A673 (cell line): ENCODE measurements at places on chromosomes 13 and 19. TPM values are rescaled to one million over a fixed set of nuclear protein-coding genes. Genes with fewer than 3 reads are reported as not detected.
A peak's percentile ranks its signal among the peaks of the same experiment; 100 is the strongest.

FCER2 gene
- not detected in 2 replicates for total RNA-seq

CYP2A13 gene
- not detected in 2 replicates for total RNA-seq

CCDC70 gene
- not detected in 2 replicates for total RNA-seq

NLRP5 gene
- total RNA-seq, result not detected in 2 replicates

ZNF45 gene
- 22.1 and 22.8 TPM in 2 replicates for total RNA-seq

THSD1 gene
- total RNA-seq, result 0.13 and 0.39 TPM in 2 replicates

SYT5 gene
- total RNA-seq, result 0.28 TPM in 1 of 2 replicates, not detected in the other

VSTM2B gene
- not detected in 2 replicates for total RNA-seq

- no peaks in the 10 kb centered on the region for H3K27me3 ChIP-seq
- no peak overlapping the region for H3K4me3 ChIP-seq
- no peak overlapping the region for H3K27ac ChIP-seq
These were observed 468.6 kb downstream of the COG6 start for GRCh38 chr13:40123962-40124632.

DNA sequence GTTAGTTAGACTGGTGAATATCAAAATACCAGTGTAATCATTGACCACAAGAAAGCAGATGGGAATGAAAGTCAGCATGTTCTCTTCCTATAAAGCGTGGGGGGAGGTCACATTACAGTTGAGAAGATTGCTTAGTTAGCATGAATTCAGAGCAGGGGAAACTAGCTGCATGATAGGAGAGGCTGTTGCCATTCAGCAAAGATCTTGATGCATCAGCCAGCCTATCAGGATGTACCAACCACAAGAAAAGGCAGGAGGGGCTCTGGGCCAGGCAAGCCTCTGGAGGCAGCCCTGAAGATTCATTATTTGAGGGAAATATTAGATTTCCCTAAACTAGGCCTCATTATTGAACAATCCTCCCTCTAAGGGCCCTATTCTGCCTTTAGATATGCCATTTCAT, 5.0 kb upstream of the MTMR6 start:
- no peaks in the 10 kb centered on the region for H3K36me3 ChIP-seq
- peak; percentile 80 for DNase-seq
- H3K4me3 ChIP-seq, result no peak overlapping the region
- peaks cover 33% of the 10 kb centered on the region for H3K4me1 ChIP-seq
- no peaks in the 10 kb centered on the region for H3K27me3 ChIP-seq

DNA sequence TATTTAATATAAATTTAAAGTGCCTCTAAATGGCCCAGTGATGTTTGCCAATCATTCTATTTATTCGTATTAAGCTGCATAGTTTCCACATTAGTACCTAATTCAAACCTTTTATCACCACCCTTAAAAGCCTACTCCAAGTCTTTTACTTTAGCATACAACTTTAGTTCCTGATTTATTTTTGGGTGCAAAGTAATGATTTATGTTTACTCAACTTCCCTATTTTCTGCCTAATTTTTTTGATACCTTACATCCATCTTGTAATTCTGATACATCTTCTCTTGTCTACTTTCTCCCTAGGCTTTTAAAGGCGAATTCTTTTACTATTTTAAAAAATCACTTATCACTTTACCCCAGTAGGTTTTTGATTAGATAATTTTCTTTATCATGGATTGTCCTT, 2651.1 kb upstream of the PCDH20 start:
- peak overlapping the region; percentile 56 for H3K27ac ChIP-seq
- DNase-seq, result no peak
- H3K36me3 ChIP-seq, result peaks cover 18% of the 10 kb centered on the region
- peaks cover 28% of the 10 kb centered on the region for H3K4me1 ChIP-seq

GRCh38 chr13:31072041-31072440, 89.7 kb downstream of the HSPH1 start:
- H3K36me3 ChIP-seq, result no peaks in the 10 kb centered on the region
- no peak overlapping the region for H3K4me3 ChIP-seq
- H3K4me1 ChIP-seq, result no peaks in the 10 kb centered on the region
- no peaks in the 10 kb centered on the region for H3K27me3 ChIP-seq
- no peak overlapping the region for H3K27ac ChIP-seq

GRCh38 chr19:48968179-48968661, 3.1 kb downstream of the FTL start:
- no peak overlapping the region for H3K4me3 ChIP-seq
- peaks cover 45% of the 10 kb centered on the region for H3K4me1 ChIP-seq
- no peak for DNase-seq
- peak overlapping the region; percentile 43 for H3K27ac ChIP-seq
- H3K36me3 ChIP-seq, result peaks cover 25% of the 10 kb centered on the region

DNA sequence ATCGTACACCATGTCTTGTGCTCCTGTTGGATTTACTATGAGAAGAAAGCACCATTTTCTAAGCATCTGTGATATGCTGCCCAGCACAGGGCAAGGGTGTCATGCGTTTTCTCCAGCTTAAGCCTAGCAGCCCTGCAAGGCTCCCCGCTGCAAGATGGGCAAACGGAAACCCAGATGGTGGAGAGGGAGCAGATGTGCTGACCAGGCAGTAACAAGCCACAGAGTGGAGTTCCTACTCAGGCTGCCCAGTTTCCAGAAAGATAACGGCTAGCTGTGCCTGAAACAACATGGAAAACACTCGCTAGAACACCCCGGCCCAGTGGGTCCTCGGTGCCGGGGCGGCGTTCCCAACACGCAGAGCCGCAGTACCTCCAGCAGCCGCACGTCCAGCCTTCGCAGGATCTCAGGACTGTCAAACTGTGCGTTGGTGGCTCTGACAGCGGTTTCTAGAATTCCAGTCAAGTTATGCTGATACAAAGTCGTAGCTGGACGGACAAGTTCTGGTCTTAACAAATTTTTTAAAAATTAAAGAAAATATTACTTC, 68.4 kb downstream of the TUBGCP3 start:
- no peak overlapping the region for H3K27ac ChIP-seq
- H3K4me3 ChIP-seq, result no peak overlapping the region
- H3K27me3 ChIP-seq, result no peaks in the 10 kb centered on the region

DNA sequence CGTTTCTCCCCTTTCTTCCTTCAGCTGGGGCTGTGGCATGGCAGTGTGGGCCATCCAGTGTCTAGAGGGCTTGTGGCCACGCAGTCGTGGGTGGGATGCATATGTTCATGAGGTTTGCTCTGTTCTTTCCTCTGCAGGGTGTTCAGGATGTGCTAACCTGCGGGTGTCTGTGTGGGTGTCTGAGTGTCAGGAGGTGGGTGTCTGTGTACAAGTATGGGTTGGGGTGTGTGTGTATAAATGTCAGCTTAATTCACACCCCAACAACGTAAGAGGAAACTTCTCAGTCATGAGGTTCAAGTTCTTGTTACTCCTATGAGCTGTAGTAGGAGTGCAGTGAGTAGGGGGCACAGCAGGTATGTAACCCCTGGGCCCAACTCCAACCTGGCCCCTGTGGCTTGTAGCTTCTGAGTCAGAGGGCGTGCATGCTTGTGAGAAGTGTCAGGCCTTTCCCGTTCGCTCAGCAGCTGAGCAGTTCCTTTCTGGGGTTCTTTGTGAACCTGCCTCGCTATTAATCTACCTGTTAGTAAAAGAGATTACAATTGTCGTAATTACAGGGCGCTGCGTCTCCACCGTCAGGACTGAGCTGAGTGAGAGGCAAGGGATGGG, 49.1 kb downstream of the NFIX start:
- H3K36me3 ChIP-seq, result no peaks in the 10 kb centered on the region
- no peak for DNase-seq
- H3K27ac ChIP-seq, result no peak overlapping the region
- no peak overlapping the region for H3K4me3 ChIP-seq

DNA sequence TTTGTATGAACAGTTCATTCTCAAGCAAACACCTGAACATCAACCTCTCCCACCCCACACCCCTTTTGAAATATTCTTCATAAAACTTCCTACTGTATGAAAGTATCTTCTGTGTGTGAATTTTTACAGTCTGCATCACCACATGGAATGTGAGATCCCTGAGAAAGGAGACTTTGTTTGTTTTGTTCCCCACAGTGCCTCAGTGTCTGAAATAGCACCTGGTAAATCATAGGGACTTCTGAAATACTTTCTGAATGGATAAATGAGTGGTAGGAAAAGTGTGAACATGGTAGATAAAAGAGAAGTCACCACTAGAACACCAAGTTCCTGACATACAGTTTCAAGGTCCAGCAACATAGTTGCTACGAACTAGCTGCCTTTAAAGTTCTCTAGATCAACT, 1071.2 kb downstream of the EFNB2 start:
- H3K4me1 ChIP-seq, result no peaks in the 10 kb centered on the region
- DNase-seq, result no peak
- no peaks in the 10 kb centered on the region for H3K36me3 ChIP-seq
- no peaks in the 10 kb centered on the region for H3K27me3 ChIP-seq

DNA sequence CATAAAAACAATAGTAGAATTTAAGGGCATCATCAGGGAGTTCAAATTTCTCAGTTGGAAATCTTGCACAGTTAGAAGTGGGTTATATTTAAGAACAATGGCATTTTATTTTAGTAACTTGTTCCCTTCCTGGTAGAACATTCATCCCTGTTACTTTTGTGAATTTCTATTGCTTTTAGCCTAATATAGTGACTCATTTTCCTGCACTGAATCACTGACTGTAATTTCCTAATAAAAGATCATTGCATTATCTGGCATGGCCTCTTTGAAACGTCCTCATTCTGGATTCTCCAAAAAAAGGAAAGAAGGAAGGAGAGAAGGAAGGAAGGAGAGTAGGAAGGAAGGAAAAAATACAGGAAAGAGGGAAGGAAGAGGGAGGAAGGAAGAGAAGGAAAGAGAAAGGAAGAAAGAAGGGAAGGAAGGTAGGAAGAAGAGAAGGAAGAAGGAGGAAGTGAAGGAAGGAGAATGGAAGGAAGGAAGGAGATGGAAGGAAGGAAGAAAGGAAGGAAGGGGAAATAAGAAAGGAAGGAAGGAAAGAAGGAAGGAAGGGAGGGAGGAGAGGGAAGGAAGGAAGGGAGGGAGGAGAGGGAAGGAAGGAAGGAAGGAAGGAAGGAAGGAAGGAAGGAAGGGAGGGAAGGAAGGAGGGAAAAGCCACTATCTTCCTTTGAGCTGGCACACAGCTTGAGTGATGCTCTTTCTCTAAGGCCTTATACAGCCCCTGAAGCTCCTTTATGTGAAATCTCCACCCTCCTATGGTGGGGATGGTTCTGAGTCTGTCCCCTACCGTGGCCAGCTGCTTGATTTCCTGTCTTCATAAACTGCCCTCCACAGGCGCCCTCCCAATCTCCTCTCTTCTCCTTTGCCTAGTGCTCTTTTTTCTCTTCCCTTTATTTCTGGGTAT, 29.8 kb upstream of the TM9SF2 start:
- H3K27me3 ChIP-seq, result no peaks in the 10 kb centered on the region
- H3K4me3 ChIP-seq, result no peak overlapping the region
- no peaks in the 10 kb centered on the region for H3K4me1 ChIP-seq
- peak; percentile 76 for DNase-seq
- H3K36me3 ChIP-seq, result no peaks in the 10 kb centered on the region

DNA sequence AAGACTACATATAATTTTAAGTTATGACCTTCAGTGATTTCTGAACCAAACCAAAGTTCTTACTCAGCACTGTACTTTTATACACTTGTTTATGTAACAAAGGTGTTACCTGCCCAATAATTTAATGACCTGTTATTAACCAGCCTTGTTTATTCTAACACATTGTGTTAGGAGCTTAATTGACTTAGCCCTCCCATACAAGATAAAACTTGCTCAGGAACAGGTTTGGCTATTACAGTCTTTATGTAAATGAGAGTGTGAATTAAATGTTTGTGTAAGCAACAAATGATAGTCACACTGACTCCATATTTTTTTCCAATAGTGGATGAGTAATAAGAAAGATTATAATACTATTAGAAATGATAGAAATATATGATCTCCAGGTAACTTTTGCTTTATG, 51.8 kb upstream of the MYCBP2 start:
- no peak overlapping the region for H3K4me3 ChIP-seq
- no peaks in the 10 kb centered on the region for H3K36me3 ChIP-seq
- no peaks in the 10 kb centered on the region for H3K4me1 ChIP-seq
- H3K27ac ChIP-seq, result no peak overlapping the region
- no peak for DNase-seq

DNA sequence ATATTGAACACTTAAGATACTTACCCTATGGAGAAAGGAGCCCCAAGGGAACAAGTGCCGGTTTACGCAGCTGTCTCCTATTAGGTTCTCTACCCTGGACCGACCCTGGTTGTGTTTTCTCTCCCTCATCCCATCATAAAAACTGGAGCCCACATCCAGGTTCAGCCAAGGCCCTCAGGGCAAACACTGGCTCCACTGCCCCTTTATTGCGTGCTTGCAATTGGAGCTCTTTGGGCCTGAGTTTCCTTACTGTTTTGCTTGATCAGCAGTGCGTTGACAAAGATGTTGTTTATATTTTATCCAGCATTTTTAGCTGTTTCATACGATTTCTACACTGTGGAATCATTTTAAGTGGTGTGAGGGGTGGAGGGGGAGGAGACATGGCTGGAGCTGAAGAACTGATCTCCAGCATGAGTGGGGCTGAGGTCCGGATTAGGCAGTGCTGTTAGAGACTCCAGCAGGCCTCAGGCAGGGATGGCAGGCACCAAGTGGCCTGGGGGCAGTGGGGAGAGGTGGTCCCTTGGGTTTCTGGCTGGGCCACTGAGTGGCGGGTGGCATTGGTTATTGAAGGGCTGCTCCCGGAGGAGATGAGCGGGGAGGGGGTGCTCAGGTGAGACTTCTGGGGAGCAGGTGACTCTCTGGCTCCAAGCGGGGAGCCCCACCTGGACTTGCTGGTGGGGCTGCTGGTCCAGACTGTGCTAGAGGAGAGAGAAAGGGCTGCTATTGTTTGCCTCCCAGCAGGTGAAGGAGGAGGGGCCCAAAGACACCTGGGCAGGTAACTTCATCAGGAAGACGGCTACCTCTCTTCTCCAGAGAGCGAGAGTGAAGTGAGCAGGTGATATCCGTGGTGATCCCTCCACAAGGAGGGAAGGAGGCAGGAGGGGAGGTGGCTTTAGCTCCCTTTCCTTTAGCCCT, 62.4 kb upstream of the RNF113B start:
- peaks cover 22% of the 10 kb centered on the region for H3K4me1 ChIP-seq
- H3K4me3 ChIP-seq, result no peak overlapping the region
- DNase-seq, result no peak
- no peak overlapping the region for H3K27ac ChIP-seq
- H3K36me3 ChIP-seq, result no peaks in the 10 kb centered on the region

GRCh38 chr13:29748097-29748496, 102.3 kb downstream of the UBL3 start:
- no peak overlapping the region for H3K4me3 ChIP-seq
- H3K27ac ChIP-seq, result no peak overlapping the region
- no peaks in the 10 kb centered on the region for H3K4me1 ChIP-seq

DNA sequence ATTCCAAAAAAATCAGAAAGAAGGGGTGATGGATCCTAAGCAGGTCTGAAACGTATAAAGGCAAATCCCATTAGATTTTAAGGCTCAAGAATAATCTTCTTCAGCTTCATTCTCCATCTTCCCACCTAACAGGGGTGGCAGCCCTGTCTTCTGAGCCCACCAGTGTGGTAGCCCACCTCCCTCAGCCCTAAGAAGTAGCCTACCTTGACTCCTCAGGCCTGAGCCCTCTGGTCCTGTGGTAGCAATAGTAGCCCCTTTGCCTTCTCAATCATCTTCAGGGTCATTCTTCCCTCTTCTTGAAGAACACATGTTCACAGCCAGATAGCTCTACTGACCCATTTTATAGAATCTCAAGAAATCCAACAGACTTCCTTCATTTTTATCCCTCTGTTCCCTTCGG, 33.7 kb downstream of the N4BP2L2 start:
- no peak overlapping the region for H3K27ac ChIP-seq
- no peaks in the 10 kb centered on the region for H3K27me3 ChIP-seq
- no peaks in the 10 kb centered on the region for H3K36me3 ChIP-seq
- H3K4me1 ChIP-seq, result no peaks in the 10 kb centered on the region
- no peak overlapping the region for H3K4me3 ChIP-seq
